ENCODE measurements at places on chromosomes 5 and 9.
A peak's percentile ranks its signal among the peaks of the same experiment; 100 is the strongest.

DNA sequence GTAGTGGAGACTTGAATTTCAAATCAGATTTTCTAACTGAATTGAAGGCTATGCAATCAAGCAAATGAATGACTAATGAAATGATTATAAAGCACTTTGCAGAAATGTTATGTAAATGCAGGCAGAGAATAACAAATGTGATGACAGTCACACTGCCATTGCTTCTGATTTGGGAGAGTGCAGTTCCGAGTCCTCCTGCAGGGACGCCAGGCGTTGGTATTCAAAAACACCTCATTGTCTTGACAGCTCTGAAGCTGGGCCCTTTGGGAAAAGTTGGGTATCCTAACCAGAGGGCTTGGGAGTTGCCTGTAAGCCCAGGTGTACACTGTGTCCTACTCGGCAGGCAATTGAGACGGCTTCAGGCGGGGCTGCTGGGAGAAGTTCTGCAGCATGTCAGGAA, 57.9 kb downstream of the C5orf15 start:
- DNase-seq: no peak

DNA sequence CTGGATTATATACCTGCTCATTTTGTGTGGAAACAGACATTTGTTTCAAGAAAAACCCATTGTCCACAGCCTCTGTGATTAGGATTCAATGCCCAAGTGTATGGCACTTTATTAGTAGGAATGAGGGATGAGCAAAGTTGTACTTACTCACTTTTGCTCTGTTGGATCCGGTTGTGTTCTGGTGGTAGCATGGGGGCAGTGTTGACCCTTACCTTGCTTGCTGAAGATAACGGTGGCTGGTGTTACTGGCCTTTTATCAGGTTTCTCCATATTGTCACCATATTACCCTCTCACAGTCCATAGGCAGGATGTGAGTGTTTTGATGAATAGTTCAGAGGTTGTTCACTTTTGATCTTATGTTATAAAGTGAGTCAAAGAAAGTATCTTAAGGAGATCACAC, 42.7 kb upstream of the NUDT12 start:
- no peak for DNase-seq

DNA sequence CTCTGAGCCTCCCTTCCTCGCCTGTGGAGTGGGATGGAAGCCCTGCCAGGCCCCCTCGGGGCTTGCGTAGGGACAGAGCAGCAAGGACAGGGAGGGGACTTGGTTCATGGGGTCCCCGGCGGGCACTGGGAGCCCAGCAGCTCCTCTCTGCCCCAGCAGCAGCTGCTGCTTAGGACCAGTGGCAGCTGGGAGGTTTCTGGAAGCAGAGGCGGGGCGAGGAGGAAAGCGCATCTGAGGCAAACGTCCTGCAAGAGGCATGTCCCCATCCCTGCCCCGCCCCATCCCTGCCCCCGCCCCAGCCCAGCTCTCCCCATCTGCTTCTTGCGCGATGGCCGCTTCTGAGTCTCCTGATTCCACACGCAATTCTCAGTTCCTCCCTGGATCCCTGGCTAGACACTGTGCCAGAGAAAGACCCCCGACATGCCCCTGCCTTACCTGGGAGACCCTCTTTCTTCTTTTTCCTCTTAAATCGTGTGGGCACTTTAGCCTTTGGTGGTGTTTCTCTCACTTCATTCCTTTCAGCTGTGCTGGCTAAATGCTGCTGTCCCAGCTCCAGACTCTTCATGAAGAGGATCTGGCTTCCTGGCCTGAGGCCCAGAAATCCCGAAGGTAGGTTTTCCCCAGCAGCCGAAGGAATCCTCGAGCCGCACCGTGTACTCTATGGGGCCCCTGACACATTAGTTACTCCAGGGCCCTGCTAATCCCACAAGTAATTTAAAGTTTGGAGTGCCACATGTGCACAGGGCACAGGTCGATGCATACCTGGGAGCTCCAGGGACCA, 4.4 kb upstream of the OR2S2 start:
- no peak for DNase-seq

- no peak for DNase-seq
These were observed 45.8 kb upstream of the ENTREP1 start for GRCh38 chr9:69279084-69279731.

GRCh38 chr5:112174959-112175594, 244.0 kb downstream of the EPB41L4A start:
- DNase-seq: peak; percentile 58

DNA sequence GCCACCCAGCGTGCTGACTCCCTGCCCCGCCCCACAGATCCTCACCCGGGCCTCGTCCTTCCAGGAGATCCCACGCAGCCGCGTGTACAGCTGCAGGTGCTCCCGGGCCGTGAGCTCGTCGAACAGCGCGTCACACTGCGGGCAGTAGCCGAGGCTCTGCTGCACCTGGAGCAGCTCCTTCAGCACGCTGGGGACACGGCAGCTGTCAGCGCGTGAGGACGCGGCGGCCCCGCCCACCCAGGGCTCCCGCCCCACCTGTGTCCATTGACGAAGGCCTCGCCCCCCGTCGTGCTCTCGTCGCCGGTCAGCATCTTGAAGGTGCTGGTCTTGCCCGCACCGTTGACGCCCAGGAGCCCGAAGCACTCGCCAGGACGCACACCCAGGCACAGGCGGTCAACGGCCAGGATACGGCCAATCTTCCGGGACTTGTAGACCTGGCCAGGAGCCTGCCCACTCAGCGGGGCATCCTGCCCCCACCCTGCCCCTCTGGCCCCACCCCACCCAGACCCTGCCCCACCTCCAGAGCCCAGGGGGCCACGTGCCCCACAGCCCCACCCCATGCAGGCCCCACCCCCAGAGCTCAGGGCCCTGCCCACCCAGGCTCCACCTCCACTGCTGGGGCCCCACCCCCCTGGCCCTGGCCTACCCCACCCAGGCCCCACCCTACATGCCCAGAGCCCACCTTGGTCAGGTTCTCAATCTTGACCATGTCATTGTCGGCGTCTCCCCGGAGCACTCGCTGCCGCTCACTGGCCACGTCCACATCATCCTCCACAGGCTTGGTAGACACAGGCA, 13.8 kb upstream of the CLIC3 start:
- DNase-seq: no peak

DNA sequence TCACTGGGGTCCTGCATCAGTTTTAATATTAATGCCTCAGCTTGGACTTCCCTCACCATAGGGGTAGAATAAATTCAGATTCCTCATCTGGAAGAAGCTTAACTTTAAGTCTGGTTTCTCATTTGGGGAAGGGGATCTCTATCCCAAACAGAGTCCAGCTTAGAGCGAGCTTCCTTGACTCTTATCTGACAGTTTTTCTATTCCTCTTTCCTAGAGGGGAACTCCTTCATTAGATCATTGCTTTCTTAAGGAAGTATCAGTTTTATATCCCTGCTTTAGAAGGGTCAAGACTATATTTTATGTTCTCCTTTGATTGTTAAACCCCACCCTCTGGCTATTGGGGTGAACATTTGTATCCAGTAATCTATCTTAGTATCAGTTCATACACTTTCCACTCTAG, 24.2 kb upstream of the CDC42SE2 start:
- DNase-seq: peak; percentile 73

- DNase-seq: no peak
These were observed 310.5 kb upstream of the KIF2A start for GRCh38 chr5:61995486-61995885.

- DNase-seq: no peak
These were observed 141.8 kb downstream of the UNC13B start for GRCh38 chr9:35303567-35303966.

DNA sequence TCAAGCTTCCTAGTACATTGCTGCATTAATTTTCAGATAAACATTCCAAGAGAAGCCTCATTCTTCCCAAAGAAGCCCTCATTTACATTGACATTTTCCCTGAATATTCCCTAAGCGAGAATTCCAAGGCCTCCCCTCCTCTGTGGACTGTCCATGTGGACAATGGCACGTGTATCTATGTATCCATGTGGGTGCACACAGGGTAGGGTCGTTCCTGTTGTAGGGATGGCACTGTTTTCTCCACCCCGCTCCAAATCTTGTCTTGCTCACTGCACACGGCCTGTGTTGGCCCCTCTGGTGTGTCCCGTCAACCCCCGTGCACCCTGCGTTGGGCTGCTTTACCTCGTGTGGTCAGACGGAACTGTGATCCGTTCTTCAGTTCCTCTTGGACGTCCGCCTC, 104.7 kb upstream of the IRX2 start:
- no peak for DNase-seq

DNA sequence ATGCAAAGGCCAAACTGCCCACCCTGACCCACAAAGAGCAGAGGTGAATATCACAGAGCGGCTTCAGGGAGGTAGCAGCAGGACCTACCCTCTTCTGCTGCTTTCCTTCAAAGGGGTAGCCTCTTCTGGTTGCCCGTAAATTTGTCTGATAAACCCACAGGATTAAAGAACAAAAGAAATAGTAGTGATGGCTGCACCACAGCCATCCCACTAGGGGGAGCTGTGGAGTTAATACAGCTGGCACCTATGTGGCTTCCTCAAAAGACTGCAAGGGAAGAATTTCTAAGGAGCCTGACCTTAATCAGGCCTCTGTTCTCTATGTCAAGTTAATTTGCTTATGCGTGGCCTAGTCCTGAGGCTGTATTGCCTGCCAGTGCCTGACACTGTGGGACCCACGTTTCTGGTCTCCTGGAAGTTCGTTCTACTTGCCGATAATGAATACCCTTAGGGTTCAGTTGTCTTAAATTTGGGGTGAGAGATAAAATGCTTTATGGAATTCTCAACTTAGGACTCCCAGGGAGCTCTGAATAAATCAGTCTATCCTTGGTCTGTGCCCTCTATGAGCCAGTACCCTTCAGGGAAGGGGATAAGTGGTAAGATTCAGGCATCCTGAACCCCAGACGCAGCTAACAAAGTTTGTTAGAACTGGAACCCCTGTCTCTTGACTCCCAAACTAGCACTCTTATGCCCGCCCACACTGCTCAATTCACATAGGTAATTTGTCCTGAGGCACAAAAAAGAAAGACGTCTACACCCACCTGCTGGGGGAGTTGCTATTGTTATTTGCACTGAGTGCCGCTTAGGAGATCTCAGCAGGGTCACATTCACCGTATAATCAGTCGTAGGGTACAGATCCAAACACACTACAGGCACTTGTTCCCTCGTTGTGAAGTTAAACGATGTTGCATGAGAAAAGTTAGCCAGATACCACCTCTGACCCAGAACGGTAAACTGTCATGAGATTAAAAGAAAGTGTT, 77.1 kb downstream of the SUSD1 start:
- DNase-seq: peak; percentile 75

DNA sequence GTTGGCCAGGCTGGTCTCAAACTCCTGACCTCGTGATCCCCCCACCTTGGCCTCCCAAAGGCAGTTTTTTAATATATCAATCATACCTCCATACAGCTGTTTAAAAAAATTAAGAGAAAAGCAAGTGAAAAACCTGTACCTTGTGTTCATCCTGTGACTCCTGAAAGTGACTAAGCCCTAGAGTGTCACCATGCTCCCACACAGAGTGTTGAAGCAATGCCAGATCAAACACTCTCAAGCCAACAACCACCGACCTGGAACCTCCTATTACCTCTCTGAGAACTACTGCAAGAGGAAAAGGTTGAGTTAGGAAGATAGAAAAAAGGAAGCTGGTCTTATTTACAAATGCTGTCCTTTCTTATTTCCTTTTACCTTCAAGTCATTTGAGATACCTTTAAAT, 123.5 kb downstream of the RASEF start:
- no peak for DNase-seq

- DNase-seq: peak; percentile 89
These were observed 20.9 kb upstream of the ADAM19 start for GRCh38 chr5:157596487-157596886.

Data from inflammatory macrophage treated with lipopolysaccharide for 4 hours (primary cell).